ENCODE measurements at places on chromosomes 6 and 20.

- DNase-seq = no peak
These were observed 312.0 kb downstream of the SAMD5 start for GRCh38 chr6:147820520-147820919.

- DNase-seq = no peak
These were observed 898.2 kb upstream of the FLRT3 start for GRCh38 chr20:15235471-15236198.

- no peak for DNase-seq
These were observed 15.9 kb upstream of the FYN start for GRCh38 chr6:111888928-111889695.

DNA sequence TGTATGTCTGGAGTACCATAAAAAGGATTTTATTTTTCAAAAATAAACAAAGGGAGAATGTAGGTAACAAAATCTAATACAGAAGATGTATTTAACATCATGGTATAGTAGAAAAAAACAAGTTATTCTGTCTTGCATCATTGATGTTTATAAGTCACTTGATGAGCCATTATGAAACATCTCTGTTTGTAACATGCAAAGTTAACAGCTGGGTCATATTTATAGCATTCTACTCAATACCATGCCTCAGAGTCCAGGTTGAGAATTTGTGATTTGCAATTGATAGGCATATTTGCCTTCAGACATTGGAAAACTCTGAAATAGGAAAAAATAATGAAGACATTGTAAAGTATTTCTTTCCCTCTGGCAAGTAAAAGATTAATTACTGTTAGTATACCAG lies 52.3 kb upstream of the IL20RA start:
- no peak for DNase-seq

- no peak for DNase-seq
These were observed 5.2 kb upstream of the TP53RK start for GRCh38 chr20:46694484-46694883.

DNA sequence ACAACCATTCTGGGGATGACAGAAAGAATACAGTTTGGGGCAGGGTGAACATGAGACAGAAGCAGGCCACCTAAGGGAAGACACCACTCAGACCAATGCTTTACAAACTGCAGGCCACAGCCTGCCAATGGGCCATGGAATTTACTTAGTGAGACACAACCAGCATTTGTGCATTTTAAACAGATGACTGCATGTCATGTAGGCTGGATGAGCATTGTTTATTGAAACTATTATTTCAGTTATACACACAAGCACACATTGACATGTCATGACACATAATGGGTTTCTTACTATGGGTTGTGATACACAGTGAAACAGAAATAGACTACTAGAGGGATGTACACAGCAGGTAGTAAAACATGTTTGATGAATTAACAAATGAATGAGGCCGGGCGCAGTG lies 8.0 kb downstream of the PGM3 start:
- DNase-seq = no peak

GRCh38 chr6:39876826-39877225 lies 57.4 kb downstream of the MOCS1 start:
- DNase-seq = no peak

- DNase-seq = no peak
These were observed 42.5 kb upstream of the HBS1L start for GRCh38 chr6:135097172-135097571.

DNA sequence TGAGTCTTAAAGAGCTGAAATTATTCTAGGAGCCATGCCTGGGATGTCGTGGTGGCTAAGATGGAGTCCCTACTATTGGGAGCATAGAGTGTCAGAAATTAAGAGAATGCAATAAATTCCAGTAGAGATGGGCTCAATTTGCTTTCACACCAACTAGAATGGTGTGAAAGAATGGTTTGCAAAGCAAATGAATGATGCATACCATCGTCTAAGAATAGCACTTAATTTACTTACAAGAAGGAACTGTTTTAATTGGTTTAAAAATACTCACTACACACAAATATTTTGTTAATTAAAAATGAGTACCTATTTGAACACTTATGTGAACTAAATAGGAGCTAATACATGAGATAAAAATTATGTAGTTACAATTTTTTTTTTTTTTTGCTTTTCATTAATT lies 132.6 kb downstream of the GMPR start:
- no peak for DNase-seq
